ENCODE measurements at places on chromosomes 6 and 20. TPM values are rescaled to one million over a fixed set of nuclear protein-coding genes. Genes with fewer than 3 reads are reported as not detected.

GRCh38 chr6:34630040-34630439 is 66.5 kb downstream of the ILRUN start:
- peaks cover 14% of the 10 kb centered on the region for H3K36me3 ChIP-seq
- H3K27ac ChIP-seq = no peak overlapping the region
- H3K27me3 ChIP-seq = no peaks in the 10 kb centered on the region

- no peaks in the 10 kb centered on the region for H3K4me1 ChIP-seq
- H3K27me3 ChIP-seq = no peaks in the 10 kb centered on the region
- no peak for DNase-seq
- H3K27ac ChIP-seq = no peak overlapping the region
These were observed 511.2 kb upstream of the JARID2 start for GRCh38 chr6:14734416-14735340.

- no peak overlapping the region for H3K4me3 ChIP-seq
- no peak overlapping the region for H3K27ac ChIP-seq
- H3K27me3 ChIP-seq = no peaks in the 10 kb centered on the region
- H3K4me1 ChIP-seq = no peaks in the 10 kb centered on the region
- no peaks in the 10 kb centered on the region for H3K36me3 ChIP-seq
These were observed 125.1 kb upstream of the CARMIL1 start for GRCh38 chr6:25154034-25154596.

GRCh38 chr20:20386192-20386591 is 18.3 kb downstream of the INSM1 start:
- no peak overlapping the region for H3K27ac ChIP-seq
- no peaks in the 10 kb centered on the region for H3K36me3 ChIP-seq
- no peaks in the 10 kb centered on the region for H3K27me3 ChIP-seq
- no peak overlapping the region for H3K4me3 ChIP-seq

DNA sequence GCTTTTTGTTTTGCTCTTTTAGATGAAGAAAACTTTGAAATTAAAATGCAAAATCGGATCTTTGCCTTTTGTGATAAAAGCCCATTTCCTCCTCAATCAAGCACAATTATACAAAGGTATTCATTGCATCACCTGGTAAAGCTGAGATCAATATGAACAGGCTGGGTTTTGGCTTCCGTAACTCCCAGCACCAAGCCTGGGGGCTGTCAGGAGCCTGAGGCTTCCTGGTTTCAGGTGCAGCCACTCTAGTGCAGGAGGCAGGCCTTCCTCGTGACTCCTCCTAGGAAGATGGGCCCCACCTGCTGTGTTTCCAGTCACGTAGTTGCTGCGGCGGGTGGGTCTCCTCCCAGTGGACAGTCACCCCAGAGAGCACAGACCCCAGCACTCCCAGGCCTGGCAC is 54.0 kb downstream of the EDN3 start:
- H3K27me3 ChIP-seq = peaks cover 26% of the 10 kb centered on the region
- no peak for DNase-seq
- no peak overlapping the region for H3K4me3 ChIP-seq
- H3K4me1 ChIP-seq = no peaks in the 10 kb centered on the region

Gene ZNF334
- 17.9 TPM for total RNA-seq

Gene PROCR
- 3.5 TPM for total RNA-seq

DNA sequence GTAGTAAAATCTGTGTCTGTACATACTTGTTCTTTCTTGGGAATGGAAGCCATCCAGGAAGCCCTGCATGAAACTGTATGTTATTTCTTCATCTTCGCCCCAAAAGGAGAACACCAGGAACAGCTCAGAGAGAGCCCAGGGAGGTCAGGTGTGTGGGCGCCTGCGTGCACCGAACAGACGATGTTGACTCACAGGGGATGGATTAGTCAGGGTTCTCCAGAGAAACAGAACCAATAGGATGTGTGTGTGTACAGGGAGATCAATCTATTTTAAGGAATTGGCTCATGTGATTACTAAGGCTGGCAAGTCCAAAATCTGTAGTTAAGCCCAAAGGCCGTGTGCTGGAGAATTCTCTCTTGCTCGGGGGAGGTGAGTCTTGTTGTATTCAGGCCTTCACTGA is 45.7 kb downstream of the RNASET2 start:
- H3K27me3 ChIP-seq = no peaks in the 10 kb centered on the region
- no peaks in the 10 kb centered on the region for H3K36me3 ChIP-seq
- peak; percentile 6 for DNase-seq

GRCh38 chr20:595330-596308 is 14.5 kb downstream of the TCF15 start:
- no peaks in the 10 kb centered on the region for H3K36me3 ChIP-seq
- no peak for DNase-seq
- no peak overlapping the region for H3K4me3 ChIP-seq
- no peaks in the 10 kb centered on the region for H3K27me3 ChIP-seq
- H3K4me1 ChIP-seq = no peaks in the 10 kb centered on the region
- no peak overlapping the region for H3K27ac ChIP-seq

Gene FBXO5
- total RNA-seq = 39.8 TPM

GRCh38 chr6:37319156-37319555 is 34.6 kb upstream of the RNF8 start:
- H3K36me3 ChIP-seq = peaks cover 73% of the 10 kb centered on the region
- no peak overlapping the region for H3K27ac ChIP-seq
- no peaks in the 10 kb centered on the region for H3K27me3 ChIP-seq
- peak; percentile 58 for DNase-seq
- H3K4me1 ChIP-seq = peaks cover 14% of the 10 kb centered on the region

Gene RGS17
- 3.7 TPM for total RNA-seq

Measured in endodermal cell (in vitro differentiated cells).